ENCODE measurements at places on chromosomes 4 and X.

GRCh38 chrX:70432936-70433847 lies 10.1 kb downstream of the GDPD2 start:
- DNase-seq: peak; percentile 2

- DNase-seq: no peak
Measured at GRCh38 chr4:117676153-117676552, 358.1 kb upstream of the NDST3 start.

GRCh38 chr4:4762909-4763821 lies 96.3 kb upstream of the MSX1 start:
- no peak for DNase-seq

GRCh38 chr4:83709627-83710026 lies 173.7 kb downstream of the GPAT3 start:
- DNase-seq: no peak

GRCh38 chr4:159926871-159927270 lies 824.0 kb downstream of the RAPGEF2 start:
- no peak for DNase-seq

GRCh38 chr4:60619531-60620305 lies 580.4 kb upstream of the ADGRL3 start:
- no peak for DNase-seq

GRCh38 chr4:125843947-125844346 lies 529.2 kb downstream of the FAT4 start:
- DNase-seq: no peak

DNA sequence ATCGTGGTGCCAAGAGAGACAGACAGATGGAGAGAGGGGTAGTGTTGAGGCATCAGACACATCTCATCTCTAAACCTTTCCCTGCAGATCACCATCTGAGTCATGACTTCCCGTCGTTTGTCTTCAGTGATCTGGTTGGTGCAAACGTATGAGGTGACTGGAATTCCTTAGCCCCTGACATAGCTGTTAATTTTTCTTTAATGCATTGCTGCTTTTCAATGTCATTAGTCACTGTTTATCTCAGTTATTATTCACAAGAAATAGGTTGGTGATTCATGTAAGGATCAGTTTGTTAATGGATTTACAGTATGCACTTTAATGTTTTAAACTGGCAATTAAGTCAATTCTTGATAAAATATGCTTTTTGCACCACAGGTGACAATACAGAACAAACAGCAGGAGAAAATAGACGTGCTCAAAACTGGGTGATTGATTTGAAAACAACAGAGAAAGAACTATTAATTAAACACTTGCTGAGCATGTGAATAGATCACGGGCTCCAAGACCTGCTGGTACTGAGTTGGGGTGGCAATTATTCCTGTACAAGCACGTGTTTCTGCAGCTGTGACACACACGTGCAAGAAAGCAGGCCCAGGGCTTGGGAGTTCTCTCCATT lies 1.3 kb upstream of the TMEM154 start:
- no peak for DNase-seq

DNA sequence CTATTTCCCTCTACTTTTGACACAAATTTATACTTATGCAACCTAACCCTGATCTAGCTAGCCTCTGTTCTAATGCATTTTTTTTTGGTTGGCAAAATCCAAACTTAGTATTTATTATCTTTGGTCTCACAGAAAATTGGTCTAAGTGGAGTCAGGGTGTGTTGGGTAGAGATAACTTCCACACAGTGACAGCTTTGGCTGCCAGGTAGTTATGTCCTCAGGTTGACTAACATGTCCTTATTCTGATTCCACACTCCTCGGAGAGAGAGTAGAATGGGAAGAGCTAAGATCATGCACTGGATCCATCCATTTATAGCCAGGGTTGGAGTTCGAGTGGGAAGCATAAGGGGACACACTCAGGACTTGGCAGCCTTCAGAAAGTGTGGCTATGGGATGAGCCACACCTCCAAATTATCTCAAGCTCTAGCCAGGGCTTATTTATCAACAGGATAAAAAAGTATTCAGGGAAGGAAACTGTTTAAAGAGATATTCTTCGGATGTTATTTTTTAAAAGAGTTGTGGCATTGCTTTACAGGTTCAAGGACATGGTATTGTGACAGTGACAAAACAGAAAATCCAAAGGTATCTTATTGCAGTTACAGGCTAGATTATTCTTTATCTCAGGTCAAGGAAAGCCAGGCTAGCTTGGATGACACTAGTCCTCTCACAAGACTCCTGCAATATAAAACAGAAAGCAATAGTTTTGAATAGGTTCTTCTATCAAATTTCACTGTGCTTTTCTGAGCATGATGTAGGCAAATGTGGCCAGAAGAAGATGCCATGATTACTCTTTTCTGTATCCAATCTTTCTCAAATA lies 51.5 kb downstream of the NPY1R start:
- DNase-seq: no peak
